Cortex of kidney (tissue), 1 donor: ENCODE measurements at places on chromosomes 6 and 20.

DNA sequence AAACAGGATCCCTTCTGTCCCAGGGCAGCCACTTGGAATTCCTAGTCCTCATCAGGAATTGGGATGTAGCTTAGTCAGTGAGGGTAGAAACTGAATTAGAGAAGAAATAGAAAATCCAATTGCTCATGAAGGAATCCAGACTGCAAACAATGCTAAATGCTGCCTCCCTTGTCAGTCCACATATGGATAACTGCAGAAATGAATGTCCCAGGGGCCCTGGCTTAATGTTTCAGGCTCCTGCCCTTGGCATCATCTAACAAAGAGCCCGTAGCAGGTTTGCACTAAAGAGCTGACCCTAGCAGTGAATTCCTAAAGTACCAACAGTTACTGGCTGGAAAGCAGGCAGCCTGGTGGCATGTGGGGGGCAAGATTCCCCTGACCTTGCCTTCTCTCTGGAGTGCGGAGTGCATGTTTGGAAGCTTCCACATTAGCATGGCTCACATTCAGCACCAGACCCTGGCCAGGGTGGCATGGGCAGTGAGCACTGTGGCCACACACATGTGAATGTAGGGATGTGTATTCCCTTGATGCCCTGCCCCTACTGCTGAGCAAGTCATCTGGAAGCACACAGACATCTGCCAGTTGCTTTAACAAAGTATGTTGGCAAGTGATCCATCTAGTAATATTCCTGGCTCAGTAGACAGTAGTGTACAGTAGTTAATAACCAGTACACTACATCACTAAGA, 394.5 kb downstream of the CDC5L start:
- no peak for DNase-seq

DNA sequence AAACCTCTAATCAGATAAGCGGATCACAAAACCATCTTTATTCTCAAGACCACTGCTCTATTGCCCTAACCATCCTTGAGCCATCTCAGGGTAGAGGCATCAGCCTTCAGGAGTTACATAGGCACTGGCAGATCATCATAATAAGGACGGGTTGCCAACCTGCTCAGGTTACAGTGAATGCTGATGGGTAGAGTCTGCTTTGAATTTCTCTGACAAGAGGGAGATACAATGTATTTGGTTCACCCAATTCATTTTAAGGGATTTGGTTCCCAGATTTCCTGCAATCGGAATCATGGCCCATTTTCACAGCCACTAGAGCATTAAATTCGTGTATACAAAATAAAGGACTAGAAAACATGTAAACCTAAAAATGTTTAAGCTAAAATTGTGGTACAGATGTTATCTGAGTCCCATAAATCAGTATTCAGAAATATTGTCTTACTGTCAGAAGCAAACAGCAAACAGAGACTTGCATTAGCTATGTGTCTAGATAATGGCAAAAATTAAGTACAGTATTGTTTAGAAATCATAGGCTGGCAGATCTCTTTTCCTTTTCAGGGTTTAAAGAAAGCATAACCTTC, 41.9 kb upstream of the TMEM170B start:
- no peak for DNase-seq

DNA sequence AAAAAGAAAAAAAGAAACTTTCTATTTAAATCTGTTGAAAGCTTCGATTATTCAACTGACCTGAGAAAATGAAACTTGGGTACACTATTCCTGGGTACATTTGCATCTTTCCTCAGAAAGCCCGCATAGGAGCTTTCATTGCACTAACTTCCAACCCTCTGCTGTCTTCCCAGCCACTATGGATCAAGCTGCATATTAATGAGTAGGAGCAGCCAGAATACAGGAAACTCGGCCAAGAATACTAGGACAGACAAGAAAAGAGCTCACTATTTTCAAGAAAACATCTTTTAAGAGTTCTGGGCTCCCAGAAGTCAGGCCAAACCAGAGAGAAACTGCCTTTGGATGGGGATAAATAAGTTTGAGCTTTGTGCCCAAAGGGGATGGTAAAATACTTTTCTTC, 135.0 kb upstream of the CCDC28A start:
- no peak for DNase-seq

DNA sequence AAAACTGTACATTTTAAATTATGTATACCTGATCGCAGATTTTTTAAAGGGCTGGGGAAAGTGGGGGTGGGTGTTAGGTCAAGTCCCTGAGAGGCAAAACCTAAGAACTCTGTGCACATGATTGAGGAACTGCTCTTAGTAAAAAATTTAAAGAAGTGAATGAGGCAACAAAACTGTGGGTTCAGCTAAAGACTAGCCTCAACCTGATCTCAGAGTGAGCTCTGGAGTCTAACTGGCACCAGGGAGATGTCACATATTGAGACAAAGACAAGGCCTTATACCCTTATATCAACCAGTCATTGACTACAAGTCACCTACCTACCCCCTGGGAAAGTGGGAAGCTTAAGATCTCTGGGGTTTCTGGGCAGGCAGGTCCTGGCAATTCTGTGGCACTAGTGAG, 27.4 kb upstream of the RUNX2 start:
- no peak for DNase-seq

DNA sequence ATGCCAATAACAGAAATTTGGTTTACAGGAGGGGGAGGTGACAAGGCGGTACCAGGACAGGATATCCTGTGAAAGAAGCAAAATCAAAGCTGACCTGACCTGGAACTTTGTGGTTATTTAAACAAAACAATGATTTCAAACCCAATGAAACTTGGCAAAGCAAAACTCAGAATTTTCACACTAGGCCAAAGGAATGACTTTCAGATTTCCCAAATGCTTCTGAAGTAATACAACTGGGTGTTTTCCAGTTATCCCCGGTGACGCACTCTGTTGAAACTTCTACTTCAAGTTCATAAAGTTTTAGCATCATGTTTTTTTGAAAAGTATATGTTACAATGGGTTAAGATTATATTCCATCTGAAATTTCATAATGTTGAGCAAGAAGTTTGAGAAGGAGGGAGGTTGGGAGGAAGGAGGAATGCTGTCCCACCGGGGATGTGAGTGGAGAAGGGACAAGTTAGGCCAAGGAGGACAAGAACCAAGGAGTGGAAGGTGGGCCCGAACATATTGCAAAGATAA, 78.1 kb upstream of the TRAF3IP2 start:
- DNase-seq, result no peak

DNA sequence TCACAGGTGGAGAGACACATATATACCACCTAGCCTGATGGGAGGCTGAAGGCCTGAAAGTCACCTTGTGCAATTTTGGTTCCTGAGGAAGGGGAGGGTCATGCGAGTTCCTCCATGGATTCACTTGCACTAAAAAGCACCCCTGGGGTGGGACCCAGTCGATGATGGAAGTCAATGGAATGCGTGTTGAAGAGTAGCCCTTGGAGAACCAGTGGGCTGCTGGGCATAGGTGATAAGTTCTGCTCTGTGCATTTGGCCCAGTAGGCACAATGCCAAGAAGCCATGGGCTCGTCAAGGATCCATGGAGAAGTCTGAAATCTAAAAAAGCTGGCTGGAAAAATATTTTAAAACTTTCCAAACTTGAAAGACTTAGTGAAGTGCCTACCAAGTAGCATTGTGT, 18.9 kb upstream of the SCRT2 start:
- DNase-seq, result no peak

DNA sequence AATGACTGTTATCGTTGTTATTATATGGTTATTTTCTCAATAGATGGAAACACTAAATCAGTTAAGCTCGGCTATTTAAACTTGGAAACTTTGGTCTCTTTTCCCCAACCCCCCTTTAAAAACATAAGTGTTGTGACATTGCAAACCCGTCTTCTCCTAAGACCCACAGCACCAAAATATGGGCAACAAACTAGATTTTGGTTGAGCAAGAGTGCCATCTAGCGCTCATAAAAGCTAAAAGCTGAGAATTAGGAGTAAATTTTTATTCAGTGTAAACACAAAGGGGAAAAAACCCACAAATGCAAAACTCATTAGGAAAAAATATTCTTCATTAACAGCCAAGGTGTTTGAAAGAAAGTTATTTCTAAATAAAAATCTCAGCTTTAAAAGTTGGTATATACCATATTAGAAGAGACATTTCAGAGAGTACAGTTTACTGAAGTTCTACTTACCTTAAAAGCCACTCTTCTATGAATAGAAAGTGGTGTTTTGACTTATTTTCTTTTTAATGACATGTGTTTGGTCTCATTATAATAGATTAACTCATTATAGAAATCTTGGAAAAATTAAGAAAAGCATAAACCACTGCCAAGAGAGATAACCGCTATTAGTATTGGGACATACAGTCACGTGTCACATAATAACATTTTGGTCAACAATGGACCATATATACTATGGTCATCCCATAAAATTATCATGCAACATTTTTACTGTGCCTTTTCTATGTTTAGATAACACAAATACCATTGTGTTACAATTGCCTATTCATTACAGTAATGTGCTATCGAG, 21.1 kb downstream of the SESN1 start:
- DNase-seq, result no peak

GRCh38 chr6:44150317-44150917, 8.2 kb upstream of the CAPN11 start:
- no peak for DNase-seq

- no peak for DNase-seq
These were observed 6.8 kb downstream of the MKKS start for GRCh38 chr20:10427060-10427692.

GRCh38 chr6:28531479-28532128, 5.9 kb downstream of the GPX5 start:
- DNase-seq, result no peak

- no peak for DNase-seq
These were observed 9.6 kb downstream of the C6orf136 start for GRCh38 chr6:30656513-30656912.

- no peak for DNase-seq
These were observed 61.4 kb downstream of the BMP2 start for GRCh38 chr20:6828794-6829423.

GRCh38 chr6:16305246-16305725, 66.9 kb downstream of the GMPR start:
- no peak for DNase-seq

DNA sequence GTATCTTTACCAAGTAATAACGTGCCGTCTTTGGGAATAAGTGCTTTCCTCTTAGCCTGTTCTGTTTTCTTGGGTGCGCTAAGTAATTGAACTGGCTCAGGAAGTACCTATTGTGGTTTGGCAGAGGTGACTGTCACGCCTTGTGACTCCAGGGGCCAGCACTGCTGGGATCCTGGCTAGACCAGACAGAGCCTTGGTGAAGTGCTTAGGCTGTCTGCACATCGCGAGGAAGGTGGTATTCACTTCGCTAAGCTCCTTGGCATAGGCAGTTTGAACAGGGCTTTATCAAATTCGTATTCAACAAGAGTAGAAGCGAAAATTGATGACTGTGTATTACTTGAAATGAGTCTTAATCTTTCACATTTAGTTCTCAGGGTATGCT, 17.6 kb downstream of the PRDM1 start:
- DNase-seq, result no peak

GRCh38 chr6:109799664-109800063, 108.6 kb downstream of the FIG4 start:
- DNase-seq, result no peak

DNA sequence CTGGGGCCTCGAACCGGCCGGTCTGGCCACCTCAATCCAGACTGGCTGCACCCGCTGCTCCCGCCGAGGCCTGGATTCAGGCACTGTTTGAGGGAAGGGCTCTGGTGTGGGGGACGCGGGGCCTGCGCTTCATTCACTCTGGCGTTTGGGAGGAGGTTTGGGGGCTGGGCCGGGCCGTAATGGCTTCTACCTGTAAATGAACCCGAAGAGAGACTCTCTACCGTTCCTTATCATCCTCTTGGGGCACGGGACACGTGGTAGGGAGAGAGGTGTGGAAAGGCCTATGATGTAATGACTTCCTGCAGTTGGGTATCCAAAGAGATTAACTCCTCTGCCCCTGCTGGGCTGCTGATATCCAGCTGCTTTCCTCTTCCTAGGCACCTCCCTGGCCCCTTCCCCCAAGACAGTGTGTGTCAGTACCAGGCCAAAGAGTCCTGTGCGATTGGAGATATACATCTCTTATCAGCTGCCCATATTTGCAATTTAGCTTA, 1.8 kb downstream of the FOXO3 start:
- no peak for DNase-seq

DNA sequence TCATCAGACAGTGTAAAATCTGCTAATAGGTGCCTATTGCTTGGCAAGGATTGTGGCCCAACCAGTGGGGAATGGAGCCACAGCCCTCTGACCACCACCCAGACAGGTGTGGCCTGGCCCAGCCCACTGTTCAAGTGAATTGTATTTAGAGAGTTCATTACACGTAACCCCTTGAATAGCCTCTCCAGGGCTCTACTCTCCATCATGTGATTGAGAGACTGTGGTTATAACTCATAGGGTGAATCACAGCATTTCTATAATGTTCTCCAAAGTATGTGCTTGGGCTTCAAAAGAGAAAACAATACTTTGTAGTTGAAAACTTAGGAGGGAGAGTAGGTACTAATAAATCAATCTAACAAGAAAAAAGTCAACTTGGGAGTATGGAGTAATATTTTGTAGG, 38.4 kb downstream of the ALDH8A1 start:
- no peak for DNase-seq

GRCh38 chr20:52833901-52834300, 138.3 kb upstream of the TSHZ2 start:
- no peak for DNase-seq

- DNase-seq, result no peak
These were observed 118.9 kb upstream of the CEP162 start for GRCh38 chr6:84346372-84346771.
